CD4-positive, alpha-beta T cell treated with Interleukin-4 for 4 hours (primary cell): ENCODE measurements at places on chromosomes 11 and 22.
A peak's percentile ranks its signal among the peaks of the same experiment; 100 is the strongest.

GRCh38 chr22:46967445-46968358, 205.3 kb downstream of the TBC1D22A start:
- DNase-seq = no peak

GRCh38 chr22:46845296-46846149, 83.1 kb downstream of the TBC1D22A start:
- DNase-seq = no peak

- no peak for DNase-seq
These were observed 52.0 kb upstream of the SPATA19 start for GRCh38 chr11:133897331-133897650.

- no peak for DNase-seq
These were observed 187.0 kb downstream of the DSCAML1 start for GRCh38 chr11:117610045-117610444.

GRCh38 chr11:1825039-1825740, 9.6 kb upstream of the SYT8 start:
- no peak for DNase-seq

DNA sequence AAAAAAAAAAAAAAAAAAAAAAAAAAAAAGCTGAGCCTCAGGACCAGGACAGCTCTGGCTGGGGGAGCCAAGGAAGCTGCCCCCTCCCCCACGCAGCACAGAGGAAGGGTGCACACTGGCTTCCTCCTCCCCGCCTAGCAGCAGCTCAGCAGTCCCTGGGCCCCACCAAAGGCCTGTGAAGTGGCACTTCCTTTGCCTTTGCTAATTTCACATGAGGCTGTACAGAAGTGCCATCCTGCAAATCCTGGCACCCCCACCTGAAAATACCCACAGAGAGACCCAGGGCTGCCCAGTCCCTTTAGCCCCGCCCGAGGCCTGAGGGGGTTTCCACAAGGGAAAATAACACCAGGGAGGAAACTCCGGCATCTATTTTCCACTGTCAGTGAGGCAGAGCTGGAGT, 3.9 kb downstream of the RHOG start:
- peak; percentile 52 for DNase-seq

GRCh38 chr11:112583261-112583893, 322.7 kb upstream of the PLET1 start:
- DNase-seq = no peak

- DNase-seq = no peak
These were observed 377.2 kb downstream of the MN1 start for GRCh38 chr22:27424319-27424718.

GRCh38 chr22:27385261-27385998, 416.1 kb downstream of the MN1 start:
- DNase-seq = no peak

- no peak for DNase-seq
These were observed 39.7 kb downstream of the RTL6 start for GRCh38 chr22:44458044-44459020.

DNA sequence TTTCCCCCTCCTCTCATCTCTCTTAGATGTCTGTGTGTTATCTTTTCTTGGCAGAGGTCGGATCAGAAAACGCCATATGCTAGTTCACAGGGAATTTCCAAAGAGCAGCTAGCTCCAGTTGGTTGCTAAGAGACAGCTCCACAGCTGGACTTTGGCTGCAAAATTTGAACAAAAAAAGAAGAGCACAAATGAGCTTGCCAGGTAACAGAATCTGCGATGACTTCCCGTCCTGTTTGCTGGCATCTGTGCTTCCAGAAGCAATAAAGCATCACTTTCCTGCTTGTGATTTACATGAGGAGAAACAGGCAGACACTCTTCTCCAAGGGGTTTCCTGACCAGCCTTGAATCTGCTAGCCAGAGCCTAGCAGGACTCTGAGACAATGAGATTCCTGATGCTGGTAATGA, 596.0 kb upstream of the B3GAT1 start:
- no peak for DNase-seq

DNA sequence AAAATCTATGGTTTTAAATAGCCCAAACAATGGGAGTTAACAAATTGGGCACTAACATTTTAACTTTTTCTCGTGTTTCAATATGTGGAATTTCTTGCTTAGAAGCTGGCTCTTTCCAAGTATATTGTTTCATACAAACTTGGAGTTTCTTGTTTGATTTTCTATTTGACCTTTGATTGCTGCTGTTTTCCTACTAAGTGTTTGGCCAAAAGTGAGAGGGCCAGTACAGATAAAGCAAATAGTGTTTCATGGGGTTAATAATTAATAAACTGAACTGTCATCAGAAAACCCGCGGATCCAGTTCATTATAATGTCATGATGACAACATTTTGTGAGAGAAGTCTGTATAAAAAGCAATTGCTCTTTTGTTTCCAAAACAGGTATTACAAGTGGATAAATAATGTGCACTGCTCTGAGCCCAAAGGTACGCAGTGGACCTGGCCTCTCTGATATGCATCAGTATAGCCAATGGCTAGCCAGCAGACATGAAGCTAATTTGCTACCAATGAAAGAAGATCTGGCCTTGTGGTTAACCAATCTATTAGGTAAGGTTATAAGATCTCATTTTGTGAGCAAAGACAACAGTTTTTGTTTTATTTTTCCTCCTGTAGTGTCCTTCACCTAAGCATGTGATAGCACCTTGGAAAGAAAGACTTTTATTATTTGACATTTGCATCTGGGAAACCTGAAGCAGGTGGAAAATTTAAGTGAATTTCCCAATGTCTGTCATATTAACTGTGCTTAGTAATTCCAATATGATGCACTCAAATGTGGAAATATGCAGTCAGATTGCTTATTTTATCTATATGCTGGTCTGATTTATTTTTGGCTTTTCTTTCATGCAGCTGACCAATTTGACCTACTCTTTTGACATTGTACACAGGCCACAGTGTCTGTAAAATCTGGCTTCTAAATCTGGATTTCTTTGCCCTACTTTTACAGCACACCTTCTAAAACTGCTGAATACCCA, 8.3 kb downstream of the GAS2 start:
- DNase-seq = no peak

DNA sequence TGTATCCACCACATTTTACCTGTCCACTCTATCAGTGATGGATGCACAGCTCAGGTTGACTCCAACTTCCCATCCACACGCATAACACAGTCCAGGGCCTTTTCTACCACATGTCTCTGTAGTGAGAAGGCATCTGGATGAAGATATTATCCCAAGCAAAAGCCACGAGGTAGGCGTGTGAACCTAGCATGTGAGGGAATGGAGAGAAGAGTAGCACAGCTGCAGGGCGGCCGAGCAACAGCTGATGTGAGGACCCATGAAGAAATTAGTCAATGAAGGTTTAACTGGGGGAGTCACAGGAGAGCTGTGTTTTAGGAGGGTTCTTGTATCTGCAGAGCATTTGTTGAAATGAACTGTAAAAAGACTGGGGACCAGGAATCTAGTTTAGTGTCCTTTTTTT, 144.6 kb upstream of the PITPNB start:
- DNase-seq = no peak

GRCh38 chr11:99934008-99934407, 753.1 kb upstream of the ARHGAP42 start:
- DNase-seq = no peak

DNA sequence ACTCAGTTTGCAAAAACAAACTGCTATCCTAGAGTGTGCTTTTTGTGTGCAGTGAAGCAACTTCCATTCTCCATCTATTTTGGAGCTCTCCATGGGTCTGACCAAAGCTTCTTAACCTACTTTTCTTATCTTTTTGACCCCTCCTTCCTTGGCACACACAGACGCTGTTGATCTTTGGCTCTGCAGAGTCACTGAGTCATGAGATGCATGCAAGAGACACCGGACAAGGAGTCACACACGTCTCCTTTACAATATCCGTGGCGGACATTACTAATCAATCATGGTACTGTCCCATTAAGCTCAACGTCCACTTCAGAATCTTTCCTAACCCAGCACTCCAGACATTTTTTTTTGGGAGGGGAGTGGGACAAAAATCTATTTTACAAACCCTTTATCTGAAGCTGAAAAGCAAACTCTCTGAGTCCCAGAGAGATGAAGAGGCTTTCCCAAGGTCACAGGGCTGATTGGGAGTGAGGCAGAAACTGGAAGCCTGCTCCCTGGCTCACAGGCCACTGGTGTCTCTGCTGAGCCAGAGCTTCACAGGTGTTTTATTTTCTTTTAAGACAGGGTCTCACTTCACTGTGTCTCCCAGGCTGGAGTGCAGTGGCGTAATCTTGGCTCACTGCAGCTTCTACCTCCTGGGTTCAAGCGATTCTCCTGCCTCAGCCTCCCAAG, 165.8 kb upstream of the SYT13 start:
- DNase-seq = no peak

DNA sequence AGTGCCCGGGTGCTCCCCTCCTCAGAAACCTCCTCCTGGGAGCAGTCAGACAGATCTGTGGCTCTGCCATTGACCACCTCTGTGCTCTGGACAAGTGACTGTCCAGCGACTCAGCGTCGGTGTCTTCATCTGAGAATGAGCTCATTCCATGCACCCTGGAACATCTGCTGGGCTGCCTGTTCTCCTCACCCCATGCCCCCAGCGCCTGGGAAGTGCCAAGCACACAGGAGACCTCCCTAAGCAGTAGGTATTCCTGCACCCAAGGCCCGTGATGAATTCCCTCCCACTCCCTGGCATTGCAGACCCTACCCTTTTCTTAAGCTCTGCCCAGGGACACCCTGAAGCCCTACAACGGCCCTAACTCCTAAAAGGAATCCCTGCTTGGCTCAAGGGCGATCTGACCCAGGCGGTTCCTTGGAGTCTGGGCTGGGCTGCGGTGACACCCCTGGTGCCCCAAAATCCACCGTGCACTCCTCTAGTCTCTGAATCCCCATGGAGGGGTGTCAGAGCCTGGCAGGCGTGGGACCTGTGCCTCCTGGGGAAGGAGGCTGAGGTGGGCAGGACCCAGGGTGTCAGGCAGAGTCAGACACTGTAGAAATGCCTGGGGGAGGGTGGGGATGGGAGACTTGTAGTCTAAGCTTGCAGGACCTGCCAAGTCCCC, 92.0 kb downstream of the CEP164 start:
- DNase-seq = no peak

GRCh38 chr11:34890812-34891211, 25.4 kb downstream of the APIP start:
- DNase-seq = peak; percentile 25

- no peak for DNase-seq
These were observed 51.4 kb downstream of the C11orf58 start for GRCh38 chr11:16789560-16790485.

GRCh38 chr11:118156531-118157185, 4.0 kb upstream of the SCN4B start:
- DNase-seq = no peak

- DNase-seq = no peak
These were observed 13.2 kb downstream of the ANKK1 start for GRCh38 chr11:113400631-113401230.

DNA sequence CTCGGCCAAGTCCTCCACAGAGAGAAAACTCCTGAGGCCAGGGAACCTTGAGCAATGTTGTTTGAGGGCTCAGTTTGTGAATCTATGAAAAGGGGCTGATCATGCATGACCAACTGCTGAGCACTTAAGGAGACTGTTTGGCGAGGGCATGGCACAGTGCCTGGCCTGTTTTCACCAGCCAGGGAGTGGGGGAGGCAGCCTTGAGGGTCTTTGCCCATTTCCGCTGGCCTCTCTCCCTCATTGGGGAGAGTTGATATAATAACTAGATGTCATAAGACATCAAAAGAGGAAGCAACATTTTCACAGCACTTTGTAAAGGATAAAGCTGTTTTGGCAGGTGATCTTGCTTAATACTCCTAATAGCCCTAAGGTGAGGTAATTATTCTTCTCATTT, 110.6 kb downstream of the TP53I11 start:
- no peak for DNase-seq

DNA sequence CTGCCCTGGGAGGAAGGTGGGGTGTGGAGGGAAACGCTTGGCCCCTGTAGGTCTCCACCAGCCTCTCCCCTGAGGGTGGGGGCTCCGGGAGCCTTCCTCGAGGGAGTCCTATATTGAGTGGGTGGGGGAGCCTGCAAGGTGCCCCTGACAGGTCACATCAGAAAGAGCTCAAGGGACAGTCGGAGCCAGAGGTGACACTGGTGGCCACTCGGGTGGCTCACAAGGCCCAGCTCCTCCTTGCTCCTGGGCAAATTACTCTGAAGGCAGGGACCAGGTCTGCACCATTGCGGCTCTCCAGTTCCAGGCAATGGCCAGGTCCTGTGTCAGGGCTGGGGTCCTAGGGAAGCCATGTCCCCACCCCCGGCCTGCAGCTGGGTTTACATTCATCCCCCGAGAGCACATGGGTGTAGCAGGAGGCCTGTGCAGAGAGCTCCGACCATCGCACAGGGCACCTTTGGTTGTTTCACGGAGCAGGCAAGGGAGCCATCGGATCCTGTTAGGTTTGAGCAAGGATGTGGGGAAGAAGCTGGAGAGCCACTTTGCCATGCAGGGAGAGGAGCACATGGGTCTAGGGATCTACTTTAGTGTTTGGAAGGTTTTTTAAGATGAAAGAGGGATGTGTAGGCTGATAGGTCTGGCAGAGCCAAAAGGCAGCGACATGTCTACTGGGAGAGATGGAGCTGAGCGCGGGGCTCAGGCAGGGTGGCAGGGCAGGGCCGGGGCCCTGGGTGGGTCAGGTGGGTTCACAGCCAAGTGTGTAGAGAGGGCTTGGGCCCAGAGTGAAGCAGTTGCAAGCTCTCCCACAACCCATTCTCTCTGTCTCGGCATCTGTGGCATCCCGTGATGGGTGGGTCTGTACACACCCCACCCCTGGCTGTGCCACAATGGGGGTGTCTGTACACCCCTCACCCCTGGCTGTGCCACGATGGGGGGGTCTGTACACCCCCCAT, 14.8 kb downstream of the CCND1 start:
- no peak for DNase-seq

DNA sequence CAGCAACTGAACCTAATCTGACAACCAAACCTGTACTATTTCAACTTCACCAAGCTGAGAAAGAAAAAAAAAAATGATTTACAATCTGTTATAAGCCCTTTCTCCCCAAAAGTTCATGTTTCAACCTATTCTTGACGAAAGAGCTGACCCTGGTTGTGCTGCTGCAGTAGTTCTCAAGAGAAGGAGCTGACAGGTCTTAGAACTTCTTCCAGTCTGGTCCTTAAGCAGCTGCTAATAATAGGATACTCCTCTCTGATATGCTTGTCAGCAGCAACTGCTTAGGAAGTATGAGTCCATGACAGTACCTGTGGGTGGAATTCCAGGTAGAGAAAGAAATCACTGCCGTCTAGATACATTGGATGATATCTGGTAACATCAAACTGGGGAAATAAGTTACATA, 735.1 kb upstream of the CCDC90B start:
- no peak for DNase-seq

DNA sequence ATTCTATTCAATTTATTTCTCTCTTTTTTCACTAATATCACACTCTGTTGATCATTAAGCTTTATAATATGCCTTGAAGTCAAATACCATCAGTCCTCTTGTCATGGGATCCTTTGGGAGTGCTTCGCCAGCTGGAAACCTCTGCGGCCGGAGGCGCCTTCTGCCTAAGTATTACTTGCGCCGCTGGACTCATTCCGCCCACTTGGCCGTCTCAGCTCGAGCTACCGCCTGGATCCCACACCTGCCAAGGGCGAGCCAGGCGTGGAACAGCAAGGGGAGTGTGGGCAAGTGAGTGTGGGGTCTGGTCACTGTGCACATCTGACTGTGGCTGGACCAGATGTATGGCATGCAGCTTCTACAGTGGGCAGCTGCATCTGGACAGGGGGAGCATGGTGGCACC, 9.1 kb upstream of the MAP6 start:
- DNase-seq = no peak
